ENCODE measurements at places on chromosomes 7 and 10.

GRCh38 chr10:43134126-43134905 lies 3.9 kb upstream of the CSGALNACT2 start:
- no peak for DNase-seq

- DNase-seq = no peak
Observed at GRCh38 chr7:24381894-24382505, 98.0 kb downstream of the NPY start.

GRCh38 chr10:118459642-118460193 lies 117.6 kb upstream of the FAM204A start:
- DNase-seq = peak; percentile 91

DNA sequence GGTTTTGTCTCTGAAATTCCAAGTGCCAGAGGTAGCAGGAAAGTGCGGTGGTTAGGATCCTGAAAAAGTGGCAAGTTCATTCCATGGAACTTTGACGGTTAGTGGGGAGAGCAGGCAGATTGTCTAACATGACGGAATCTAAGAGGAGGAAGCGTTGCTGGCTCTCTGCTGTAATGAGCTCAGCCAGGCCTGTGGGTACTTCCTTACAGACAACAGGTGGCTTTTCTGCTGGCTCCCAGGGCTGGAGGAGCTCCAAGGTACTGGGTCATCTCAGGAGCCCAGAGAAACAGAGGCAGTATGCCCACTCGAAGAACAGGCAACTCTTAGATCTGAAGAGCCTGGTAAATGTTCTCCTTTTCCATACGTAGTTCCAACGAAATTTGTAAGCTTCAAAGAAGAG lies 3.1 kb upstream of the AIFM2 start:
- DNase-seq = no peak

DNA sequence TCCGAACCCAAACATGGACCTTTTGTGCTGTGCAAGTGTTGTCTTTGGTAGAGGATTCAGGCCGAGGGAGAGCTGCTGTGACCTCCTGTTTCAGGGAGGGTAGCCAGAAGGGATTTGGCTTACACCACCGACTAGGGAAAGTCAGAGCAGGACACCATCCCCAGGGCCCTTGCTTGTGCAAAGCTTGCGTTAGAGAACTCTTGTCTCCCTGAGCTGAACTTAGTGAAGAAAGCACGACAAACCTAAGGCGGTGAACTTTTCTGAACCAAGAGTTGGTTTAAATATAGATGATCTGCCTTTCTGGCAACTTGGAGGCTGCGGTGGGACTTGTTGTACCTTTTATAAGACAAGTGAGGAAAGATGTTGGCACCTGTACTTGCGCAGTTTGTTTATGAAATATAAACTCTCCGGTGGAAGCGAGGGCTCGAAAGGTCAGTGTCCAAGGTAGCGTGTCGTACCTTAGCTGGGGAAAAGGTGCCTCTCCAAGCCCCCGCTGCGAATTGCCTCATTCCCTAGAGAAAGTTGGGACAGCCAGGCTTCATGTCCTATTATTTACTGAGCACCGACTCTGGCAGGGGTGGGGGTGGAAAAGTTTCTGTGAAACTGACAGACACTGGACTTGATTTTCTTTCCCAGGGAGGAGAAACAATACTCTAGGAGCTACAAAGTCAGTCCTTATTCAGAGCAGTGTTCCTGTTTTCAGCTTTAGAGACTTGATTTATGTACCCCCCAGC lies 31.6 kb downstream of the WBP1L start:
- DNase-seq = no peak

DNA sequence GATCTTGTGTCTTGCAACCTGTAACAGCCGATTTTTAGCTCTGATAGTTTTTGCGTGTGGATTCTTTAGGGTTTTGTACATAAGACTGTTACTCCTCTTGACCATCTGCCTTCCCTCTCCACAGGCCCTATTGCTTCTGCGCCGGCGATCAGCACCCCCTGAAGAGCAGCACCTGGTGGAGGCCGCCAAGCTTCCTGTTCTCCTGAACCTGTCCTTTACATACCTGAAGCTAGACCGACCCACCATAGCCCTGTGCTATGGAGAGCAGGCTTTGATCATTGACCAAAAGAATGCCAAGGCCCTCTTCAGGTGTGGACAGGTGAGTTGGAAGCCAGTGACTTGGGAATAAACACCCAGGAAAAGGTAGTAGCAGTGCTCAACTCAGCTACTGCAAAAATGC lies 12.6 kb downstream of the FKBP6 start:
- peak; percentile 78 for DNase-seq

- DNase-seq = no peak
Observed at GRCh38 chr10:6297951-6298381, 95.2 kb downstream of the PFKFB3 start.

DNA sequence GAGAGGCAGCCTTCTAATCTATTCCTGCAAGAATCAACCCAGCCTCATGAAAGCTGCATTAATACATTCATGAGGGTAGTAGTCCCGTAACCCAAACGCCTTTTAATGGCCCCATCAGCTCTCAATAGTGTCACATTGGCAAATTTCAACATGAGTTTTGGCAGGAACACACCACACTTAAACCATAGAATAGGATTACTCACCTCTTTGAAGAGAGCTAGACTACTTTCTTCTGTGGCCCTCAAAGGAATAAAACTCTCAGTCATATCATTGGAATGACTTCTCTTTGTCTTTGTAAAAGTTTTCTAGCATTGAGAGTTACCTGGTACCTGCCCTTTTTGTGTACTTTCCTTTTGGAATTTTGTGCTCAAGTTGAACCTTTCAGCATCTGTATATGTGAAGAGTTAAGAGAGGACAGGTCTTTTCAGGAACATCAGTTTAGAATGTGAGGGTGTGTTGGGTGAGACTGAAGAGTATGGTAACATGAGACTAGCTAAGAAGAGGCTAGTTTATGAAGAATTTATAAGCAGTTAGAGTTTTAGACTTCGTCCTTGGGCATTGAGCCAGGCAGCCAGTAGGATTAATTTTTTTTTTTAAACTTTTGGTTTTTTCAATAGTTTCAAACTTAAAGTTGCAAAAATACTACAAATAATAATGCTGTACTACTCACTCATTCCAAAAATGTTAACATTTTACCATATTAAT lies 92.6 kb downstream of the MLLT10 start:
- DNase-seq = no peak

DNA sequence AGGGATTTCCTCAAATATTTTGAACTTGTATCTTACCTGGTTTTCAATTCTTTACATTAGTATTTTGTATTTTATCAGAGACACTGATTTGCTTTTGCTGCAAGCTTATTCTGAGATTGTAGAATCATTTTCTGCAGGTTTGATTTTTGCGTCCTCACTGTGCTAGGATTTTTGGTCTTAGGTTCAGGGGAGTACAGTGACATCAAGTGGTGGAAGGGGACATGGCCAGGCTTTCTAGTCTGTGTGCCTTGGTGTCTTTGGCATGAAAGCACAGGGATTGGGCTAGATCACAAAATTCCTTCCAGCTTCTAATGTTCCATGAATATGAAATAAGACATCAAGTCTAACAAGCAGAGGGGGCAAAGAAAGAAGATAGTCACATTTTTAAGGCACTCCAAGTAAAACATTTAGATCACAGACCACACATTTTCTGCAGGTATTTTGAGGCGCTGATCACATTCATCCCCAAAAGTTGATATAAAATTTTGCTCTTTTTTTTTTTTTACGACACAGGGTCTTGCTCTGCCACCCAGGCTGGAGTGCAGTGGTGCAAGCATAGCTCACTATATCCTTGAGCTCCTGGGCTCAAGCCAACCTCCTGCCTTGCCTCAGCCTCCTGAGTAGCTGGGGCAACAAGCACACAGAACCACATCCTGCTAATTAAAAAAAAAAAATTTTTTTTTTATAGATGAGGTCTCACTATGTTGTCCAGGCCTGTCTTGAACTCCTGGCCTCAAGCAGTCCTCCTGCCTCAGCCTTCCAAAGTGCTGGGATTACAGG lies 124.4 kb downstream of the PON1 start:
- peak; percentile 67 for DNase-seq

DNA sequence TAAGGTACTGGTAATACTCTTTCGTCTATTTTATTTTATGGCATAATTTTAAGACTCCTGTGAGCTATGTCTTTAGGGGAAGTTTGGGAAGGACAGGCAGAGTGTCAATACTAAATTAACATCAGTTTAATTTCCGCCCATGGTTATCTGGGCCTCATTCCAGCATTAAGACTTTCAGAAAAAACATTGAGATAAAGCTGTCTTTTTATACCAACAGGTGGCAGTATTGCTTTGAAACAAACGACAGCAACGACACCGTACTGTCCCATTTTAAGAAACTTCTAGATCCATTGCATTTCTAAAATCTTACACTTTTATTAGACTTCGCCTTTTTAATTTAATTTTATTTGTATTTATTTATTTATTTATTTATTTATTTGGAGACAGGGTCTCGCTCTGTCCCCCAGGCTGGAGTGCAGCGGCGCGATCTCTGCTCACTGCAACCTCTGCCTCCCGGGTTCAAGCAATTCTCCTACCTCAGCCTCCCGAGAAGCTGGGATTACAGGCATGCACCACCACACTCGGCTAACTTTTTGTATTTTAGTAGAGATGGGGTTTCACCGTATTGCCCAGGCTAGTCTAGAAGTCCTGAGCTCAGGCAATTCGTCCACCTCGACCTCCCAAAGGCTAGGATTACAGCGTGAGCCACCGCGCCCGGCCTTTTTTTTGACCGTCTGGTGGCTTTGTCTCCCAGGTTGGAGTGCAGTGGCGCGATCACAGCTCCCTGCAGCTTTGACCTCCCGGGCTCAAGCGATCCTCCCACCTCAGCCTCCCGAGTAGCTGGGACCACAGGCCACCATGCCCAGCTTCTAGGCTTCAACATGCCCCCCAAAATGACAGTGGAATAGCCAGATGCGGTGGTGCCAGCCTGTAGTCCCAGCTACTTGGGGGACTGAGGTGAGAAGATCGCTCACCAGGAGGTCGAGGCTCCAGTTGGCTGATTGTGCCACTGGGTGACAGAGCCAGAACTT lies 78.7 kb upstream of the C1GALT1 start:
- DNase-seq = no peak

GRCh38 chr7:50422858-50423257 lies 27.3 kb downstream of the FIGNL1 start:
- no peak for DNase-seq

DNA sequence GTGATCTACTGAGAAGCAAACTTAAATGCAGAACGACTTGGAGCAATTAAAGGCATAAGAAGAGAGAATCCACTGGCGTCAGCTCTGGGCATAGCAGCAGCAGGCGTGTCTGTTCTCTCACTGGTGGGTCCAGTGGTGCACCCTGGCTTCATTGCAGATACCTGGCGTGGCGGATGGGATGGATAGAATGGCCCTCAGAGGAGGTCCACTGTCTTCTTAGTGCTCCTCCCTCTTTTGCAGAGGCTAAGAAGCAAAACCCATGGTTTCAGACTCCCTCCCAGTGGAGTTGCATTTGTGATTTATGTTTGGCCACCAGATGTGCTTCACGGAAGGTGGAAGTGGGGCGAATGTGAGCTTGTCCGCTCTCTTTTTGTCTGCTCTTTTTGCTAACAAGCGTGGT lies 28.4 kb upstream of the PRKAG2 start:
- no peak for DNase-seq

- no peak for DNase-seq
Observed at GRCh38 chr7:56175771-56176170, 59.6 kb upstream of the NUPR2 start.

- DNase-seq = no peak
Observed at GRCh38 chr7:137895301-137896221, 48.8 kb upstream of the DGKI start.
